ENCODE measurements at places on chromosomes 11 and 22.

DNA sequence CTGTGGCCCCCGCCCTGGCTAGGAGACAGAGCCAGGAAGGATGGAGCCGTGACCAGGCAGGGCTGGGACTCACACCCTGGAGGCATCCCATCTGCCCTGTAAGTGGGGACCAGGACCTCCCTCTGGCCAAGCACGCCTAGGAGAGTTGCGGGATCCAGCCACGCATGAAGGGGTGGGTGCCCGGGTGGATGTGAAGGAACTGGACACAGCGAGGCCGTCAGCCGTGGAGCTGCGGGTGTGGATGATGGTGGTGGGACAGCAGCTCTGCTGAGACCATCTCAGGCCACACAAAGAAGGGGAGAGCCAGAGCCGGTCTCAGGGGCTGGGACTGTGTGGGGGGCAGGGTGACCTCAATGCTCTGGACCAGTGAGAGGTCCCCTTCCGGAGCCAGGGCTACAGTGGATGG, 746.4 kb downstream of the BRD1 start:
- no peak for DNase-seq

DNA sequence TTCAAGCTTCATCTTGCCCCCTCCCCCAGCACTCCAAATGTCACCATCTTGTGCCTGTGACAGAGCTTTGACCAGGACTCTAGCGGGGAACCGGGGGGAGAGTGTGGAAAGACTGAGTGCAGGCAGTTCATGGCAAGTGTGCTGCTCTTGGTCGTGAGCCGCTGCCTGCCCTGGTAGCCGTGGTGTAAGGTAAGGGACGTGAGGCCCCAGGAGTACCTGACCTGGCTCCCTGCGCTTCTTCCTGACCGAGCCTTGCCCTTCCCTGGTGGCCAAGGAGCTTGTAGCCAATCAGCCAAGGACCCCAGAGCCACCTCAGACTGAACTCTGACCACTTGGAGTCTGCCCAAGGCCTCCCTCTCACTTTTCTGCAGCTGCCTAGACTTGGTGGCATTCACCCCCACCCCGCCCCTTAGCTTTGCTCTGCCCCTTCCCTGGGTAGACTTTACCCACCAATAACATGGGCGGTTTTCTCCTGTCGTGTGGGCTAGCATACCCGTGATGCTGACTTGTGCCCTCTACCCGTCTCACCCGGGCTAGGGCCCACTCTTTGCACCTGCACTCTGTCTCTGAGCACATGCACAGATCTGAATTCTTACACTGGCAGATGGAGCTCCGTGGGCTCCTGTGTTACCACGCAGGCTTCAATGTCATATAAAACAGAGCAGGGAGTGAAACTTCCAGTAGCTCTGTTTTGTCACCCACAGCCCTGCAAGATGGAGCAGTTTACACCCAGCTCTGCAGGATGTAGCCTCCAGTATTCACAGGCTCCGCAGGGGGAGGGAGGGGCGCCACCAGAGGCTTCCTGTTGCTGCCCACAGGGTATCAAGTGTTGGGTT, 1.5 kb downstream of the DGKZ start:
- DNase-seq: no peak

GRCh38 chr11:62439785-62440602, 21.2 kb downstream of the SCGB1A1 start:
- DNase-seq: peak; percentile 38

GRCh38 chr22:33126881-33127280, 68.7 kb upstream of the SYN3 start:
- DNase-seq: no peak

GRCh38 chr22:17264321-17265052, 45.3 kb upstream of the ADA2 start:
- DNase-seq: peak; percentile 29

GRCh38 chr11:40921246-40921645, 538.2 kb downstream of the LRRC4C start:
- no peak for DNase-seq

DNA sequence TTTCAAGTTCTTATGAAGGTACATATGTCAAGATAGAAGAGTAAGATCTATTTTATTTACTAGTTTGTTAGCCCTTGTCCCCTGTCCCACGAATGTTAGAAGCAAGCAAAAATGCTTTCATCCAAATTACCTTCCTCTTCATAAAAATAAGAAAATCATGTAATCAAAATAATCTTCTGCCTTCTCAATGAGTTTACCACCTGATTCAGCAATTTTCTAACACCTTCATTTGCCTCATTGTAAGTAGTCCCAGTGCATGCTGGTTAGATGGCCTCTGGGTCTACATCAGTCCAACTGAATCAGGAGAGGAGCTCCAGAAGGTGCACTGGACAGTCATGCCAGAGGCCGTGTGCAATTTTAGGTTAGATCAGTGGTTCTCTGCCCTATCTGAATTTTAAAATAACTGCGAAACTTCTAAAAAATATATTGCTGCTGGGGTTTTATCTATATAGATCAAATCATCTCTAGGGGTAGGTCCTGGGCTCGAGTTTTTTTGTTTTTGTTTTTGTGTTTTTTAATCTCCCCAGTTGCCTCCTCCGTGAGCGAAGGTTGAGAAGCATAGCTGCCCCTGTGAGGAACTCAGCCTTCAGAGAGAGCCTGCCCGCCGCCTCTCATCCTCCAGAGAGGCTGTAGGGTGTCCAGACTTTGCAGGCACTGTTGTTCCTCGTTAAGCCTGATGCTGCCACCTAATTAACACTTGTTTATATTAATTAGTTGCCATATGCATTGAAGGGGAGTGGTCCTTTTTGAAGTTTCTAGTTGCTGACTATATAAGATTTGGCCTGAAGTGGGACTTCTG, 32.2 kb downstream of the C22orf31 start:
- no peak for DNase-seq

GRCh38 chr11:109849946-109850345, 243.2 kb upstream of the ZC3H12C start:
- no peak for DNase-seq

GRCh38 chr11:70464509-70465361, 66.4 kb downstream of the CTTN start:
- DNase-seq: no peak

DNA sequence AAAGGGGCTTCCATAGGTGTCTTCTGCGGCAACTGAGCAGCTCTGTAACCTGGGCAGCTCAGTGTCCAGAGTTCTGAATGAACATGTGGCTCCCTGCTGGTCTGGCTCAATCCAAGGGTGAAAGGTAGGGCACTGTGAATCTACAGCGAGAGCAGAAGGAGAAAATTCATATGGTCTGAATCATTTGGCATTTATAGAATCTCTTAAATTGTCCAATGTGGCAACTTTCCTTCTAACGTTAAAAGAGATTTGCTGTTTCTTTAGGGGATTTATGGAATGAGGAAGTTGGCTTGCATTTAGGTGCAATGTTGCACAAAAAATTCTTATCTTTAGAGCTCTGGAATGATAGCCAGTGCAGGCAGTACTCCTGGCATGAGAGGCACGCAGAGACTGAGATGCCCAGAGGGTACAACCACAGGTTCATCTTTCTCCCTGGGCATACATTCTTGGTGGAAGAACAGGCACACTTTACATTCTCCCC, 17.0 kb downstream of the ATXN10 start:
- DNase-seq: peak; percentile 87

DNA sequence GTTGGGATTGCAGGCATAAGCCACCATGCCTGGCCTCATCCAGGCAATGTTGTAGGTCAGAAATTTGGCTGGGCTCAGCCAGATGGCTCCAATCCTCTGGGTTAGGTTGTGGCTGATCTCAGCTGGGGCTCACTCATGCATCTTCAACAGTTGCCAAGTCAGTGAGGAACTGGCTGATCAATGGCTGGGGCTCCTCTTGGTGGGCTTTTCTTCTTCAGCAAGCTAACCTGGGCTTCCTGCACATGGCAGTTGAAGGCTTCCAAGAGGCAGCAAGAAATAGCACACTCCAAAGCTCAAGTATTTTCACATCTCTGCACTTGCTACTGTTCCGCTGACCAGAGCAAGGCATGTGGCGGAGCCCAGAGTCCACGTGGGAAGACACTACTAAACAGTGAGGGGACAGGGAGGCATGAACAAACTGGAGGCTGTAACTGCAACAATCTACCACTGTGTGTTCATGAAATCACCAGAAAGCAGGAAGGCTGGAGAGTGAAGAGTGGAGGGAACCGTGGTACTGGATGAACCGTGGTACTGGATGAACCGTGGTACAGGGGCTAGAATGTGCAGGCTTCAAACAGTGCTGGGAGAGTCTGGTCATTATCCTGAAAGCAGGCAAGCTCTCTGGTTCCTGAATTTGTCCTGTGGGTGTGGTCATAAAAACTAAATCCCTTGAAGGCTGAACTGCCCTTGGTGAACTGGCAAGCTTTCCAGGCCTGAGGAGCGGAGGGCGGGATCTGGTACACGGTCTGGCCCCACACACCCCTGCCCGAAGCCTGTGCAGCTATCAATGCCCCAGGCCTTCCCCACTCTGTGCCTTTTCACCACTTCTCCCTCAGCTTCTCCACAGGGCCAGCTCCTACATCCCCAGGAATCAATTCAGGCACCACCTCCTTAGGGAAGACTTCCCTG, 20.2 kb downstream of the CHST1 start:
- DNase-seq: no peak

DNA sequence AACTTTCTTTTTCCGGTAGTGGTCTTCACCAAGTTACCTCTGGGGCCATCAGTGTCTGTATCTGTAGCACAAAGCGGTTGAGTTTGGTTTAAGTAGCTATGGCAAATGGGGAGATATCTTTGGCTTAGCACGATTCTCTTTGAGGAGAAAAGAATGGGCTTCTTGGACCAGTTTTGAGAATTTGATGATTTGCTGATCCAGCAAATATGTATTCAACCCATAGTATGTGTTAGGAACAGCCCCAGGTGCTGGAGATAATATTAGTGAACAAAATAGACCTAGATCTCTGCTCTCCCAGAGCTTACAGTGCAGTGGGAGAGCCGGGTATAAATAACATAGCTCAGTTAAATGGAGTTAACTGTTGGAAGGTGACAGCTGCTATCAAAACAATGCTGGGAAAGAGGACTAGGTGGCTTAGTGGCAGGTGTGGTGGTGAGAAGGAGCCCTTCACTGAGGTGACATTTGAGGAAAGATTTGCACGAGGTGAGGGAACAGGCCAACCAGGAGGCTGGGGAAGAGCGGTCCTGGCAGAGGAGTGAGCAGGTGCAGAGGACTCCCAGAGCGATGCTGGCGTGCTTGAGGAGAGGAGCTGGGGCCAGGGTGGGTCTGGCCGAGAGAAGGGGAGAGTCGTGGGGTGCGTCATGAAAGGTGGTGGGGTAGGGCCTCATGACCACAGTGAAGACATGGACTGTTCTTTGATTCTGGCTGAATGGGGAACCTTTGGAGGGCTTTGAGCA, 5.0 kb downstream of the TBC1D22A start:
- DNase-seq: no peak

GRCh38 chr11:107689317-107690202, 22.3 kb downstream of the SLN start:
- peak; percentile 79 for DNase-seq

GRCh38 chr11:61406991-61407728, 14.8 kb downstream of the TMEM216 start:
- DNase-seq: no peak

GRCh38 chr22:41940832-41941765, 5.9 kb downstream of the CENPM start:
- DNase-seq: peak; percentile 86

DNA sequence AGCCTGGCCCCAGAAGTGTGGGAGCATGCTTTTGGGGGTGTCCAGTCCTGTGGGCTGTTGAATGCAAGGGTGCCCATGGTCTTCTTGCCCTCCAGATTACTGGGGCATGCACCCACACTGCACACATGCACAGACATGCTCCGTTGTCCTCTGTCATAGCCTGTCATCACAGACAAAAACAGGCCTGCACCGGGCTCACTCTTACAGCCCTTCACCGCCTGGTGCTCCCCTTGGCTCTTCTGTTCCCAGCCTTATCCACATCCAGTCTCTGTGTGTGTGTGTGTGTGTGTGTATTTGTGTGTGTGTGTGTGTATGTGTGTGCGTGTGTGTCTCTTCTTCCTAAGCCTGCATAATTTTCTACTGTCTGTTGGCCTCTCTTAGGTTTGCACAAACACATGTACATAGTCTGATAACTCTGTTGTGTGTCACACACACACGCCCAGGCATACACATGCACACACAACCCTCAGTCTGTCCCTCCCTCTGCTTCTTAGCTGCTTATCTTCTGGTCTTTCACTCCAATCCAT, 23.4 kb upstream of the NECTIN1 start:
- no peak for DNase-seq

DNA sequence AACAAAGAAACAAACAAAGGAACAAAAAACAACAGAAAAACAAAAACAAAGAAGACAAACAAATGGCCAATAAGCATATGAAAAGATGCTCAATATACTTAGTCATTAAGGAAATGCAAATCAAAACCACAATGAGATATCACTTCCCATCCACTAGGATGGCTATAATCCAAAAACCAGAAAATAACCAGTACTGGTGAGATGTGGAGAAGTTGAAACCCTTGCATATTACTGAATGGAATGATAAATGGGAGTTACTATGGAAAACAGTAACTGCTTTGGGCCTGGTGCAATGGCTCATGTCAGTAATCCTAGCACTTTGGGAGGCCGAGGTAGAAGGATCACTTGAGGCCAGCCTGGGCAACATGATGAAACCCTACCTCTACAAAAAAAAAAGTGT, 44.9 kb upstream of the RBFOX2 start:
- peak; percentile 63 for DNase-seq

DNA sequence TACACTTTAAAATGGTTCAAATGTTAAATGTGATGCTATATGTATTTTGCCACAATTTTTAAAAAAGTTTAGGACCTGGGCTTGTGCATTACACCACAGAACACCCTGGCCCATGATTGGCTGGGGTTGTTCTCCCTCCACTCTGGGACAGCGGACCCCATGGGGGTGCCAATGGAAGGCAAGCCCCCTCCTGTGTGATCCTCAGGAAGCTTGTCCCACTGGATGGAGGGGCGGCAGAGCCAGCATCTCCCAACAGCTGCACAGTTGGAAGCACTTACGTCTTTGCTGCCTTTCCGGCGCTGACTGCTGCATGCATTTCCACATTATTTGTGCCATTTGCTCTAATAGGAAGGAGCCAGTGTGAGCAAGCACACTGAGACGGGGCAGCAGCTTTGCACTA, 196.5 kb downstream of the SHANK2 start:
- no peak for DNase-seq

- DNase-seq: peak; percentile 82
Observed at GRCh38 chr11:67629386-67630227, at the start of gene NUDT8. Gene NUDT8 (minus strand): TSS chr11:67629937. CDS start chr11:67629911, 26 bp downstream.

DNA sequence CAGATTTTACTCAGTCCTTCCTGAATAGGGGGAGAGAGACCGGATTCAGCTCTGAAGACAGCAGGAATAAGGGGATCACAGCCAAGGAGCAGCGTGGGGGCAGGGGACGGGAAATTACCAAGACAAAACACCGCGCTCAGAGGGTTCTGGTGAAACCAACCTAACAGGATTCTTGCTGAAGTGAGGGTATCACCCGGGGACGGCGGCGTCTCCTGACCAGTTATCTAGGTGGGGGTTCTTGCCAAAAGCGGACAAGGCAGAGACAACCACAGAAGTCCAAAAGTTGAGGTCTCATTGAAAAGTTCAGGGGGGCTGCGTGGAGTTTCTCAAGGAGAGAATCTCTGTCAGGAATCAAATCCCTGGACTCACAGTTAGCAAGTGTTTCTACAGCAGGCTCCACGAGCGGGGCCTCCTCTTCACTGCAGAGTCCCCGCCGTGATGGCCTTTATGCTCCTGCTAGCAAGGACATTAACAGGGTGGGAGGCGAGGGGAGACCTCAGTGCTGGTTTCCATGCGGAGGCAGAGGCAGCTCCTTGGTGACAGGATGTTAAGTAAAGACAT, 291.0 kb downstream of the BRD1 start:
- DNase-seq: no peak

GRCh38 chr22:19127329-19128008, 3.6 kb upstream of the TSSK2 start:
- no peak for DNase-seq
